ENCODE measurements at places on chromosomes 2 and 18.

GRCh38 chr2:12066986-12067385 is 320.6 kb downstream of the LPIN1 start:
- no peak for DNase-seq

DNA sequence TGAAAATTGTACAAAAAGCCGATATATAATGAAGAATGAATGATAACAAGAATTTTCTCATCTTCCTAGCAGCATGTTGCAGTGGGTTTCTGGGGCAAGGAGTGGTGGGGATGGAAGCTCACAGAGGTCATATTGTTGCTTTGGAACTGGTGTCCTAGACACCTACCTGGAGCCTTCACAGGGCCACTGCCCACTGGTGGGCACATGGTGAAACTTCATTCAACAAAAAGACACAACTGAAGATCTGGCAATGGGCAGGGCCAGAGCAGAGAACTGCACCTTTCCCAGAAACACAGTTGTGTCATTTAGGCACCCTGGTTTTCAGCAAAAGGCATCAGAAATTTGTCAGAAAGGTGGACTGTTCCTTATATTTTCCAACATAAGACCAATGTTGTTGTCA is 115.3 kb downstream of the FHOD3 start:
- peak; percentile 16 for DNase-seq

- no peak for DNase-seq
Measured at GRCh38 chr2:159151198-159152127, 135.0 kb downstream of the WDSUB1 start.

DNA sequence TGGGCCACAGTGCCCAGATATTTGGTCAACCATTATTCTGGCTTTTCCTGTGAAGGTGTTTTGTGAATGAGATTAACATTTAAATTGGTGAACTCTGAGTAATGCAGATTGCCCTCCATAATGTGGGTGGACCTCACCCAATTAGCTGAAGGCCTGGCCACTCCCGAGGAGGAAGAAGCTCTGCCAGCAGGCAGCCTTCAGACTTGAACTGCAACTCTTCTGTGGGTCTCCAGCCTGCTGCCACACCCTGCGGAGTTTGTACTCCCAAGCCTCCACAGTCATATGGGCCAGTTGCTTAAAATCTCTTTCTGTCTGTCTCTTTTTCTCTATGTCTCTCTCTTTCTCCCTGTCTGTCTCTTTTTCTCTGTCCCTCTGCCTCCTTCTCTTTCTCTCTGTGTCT is 262.7 kb downstream of the MYCN start:
- DNase-seq: no peak

Measured in RCC 7860 (cell line).